ENCODE measurements at places on chromosomes 6 and 20.

- DNase-seq, result no peak
Observed at GRCh38 chr6:83092756-83093399, 25.4 kb downstream of the DOP1A start.

DNA sequence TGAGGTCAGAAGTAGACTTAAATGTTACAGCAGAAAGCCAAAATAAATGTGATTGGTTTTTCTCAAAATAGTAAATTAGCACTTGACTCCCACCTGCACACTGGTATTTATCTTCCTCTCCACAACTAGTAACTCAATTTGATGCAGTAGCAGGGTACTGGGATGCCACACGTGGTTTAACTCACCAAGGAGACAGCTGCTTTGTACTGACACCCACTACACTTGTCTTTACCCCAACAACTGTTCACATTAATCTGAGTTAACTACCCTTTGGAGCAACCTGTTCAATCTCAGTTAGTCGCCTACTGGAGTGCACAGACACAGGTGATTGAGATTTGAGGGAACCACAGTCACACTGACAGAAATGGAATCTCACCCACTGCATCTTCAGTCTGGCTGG is 242.1 kb downstream of the PRKN start:
- DNase-seq, result no peak

DNA sequence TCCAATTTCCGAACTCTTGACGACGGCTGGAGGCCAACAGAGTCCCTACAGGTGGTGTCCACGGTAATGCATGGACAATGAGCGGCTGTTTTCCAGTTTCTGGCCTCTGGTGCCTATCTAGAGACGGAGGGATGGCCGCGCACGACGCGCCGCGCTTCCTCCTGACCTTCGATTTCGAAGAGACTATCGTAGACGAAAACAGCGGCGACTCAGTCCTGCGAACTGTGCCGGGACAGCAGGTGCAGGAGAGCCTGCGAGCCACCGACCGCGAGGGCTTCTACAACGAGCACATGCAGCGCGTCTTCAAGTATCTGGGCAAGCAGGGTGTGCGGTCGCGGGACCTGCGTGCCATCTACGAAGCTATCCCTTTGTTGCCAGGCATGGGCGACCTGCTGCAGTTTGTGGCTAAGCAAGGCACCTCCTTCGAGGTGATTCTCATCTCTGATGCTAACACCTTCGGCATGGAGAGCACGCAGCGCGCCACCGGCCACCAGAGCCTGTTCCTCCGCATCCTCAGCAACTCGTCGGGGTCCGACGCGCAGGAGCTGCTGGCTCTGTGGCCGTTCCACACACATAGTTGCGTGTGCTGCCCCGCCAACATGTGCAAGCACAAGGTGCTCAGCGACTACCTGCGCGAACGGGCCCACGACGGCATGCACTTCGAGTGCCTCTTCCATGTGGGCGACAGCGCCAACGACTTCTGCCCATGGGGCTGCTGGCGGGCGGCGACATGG is 169.4 kb downstream of the CDK19 start:
- no peak for DNase-seq

- DNase-seq, result no peak
Observed at GRCh38 chr6:3750317-3751076, 1.0 kb downstream of the PXDC1 start.

GRCh38 chr6:51866867-51867266 is 220.5 kb downstream of the PKHD1 start:
- DNase-seq, result no peak

- DNase-seq, result peak; percentile 91
Observed at GRCh38 chr6:79630883-79631692, at the start of gene SH3BGRL2. Gene SH3BGRL2, plus strand, starts transcription at chr6:79631329. Its CDS starts 133 bp downstream, at chr6:79631462.

- no peak for DNase-seq
Observed at GRCh38 chr6:24125980-24126379, at the start of gene NRSN1. Gene NRSN1, plus strand, starts transcription at chr6:24126215. Its CDS starts 8,113 bp downstream, at chr6:24134328.

DNA sequence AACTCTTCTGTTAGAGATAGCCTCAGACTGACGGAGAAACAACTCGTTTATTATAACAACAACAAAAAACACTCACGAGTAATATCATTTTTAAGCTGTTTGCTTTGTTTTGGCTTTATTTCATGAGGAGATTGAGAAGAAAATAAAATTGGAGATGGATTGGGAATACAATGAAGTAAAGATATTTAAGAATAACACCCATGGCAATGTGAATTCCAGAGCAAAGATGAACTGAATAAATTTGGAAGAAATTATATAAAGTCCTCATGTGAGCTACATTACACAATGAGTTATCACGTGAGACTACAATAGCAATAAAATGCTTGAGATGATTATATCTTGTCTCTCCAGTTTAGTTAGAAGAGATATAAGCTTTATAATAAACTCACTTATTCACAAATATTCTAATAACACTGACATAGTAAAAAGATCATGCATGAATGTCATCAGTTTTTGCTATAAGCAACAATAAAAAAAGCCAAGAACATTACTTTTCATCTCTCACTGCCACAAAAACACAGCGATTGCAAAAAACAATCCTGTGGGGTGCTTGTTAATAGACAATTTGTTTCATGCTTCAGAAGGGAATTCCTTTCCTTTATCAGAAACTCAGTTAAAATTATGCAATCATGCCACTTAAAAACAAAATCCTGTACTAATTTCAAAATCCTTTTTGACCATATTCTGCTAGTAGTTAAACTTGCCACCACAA is 696.7 kb upstream of the MARCKS start:
- DNase-seq, result no peak

DNA sequence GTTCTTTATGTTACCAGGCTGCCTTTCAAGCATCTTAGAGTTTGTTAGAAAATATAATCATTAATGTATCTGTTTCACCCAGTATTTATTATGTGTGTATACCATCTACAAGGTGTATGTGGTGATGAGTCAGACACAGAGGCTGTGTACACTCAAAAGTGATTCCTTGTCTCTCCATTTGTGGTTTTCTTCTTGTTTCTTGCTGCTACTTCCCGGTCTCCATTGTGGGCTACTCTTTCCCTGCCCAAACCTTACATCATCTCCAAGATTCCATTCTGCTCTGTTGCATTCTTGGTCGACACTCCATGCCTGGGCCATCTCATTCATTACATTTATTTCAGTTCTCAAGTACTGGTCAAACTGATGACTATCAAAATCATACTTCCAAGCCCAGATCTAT is 182.2 kb upstream of the STXBP5 start:
- DNase-seq, result no peak
